B cell (primary cell): ENCODE measurements at places on chromosomes 7 and 10.

DNA sequence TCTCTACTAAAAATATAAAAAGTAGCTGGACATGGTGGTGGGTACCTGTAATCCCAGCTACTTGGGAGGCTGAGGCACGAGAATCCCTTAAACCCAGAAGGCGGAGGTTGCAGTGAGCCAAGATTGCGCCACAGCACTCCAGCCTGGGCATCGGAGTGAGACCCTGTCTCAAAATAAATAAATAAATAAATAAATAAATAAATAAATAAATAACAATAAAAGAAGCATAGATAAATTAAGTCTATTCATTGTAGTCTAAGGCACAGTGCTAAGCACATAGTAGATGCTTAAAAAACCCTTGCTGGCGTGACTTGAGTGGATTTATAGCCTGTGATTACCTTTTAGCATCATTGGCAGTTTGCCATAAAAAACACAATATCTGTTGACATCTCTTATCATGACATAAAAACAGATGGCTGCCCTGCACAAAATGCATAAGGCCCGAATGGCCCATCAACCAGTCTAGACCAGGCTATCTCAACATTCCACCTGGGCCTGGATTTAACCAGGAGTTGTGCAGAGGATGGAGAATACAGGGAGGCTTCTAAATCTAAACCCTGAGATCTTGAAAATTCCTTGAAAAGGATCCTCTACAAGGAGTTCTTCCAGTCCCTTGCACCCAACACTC, 94.9 kb downstream of the PRLHR start:
- no peak for DNase-seq
- H3K27ac ChIP-seq = no peak overlapping the region
- no peaks in the 10 kb centered on the region for H3K4me1 ChIP-seq

DNA sequence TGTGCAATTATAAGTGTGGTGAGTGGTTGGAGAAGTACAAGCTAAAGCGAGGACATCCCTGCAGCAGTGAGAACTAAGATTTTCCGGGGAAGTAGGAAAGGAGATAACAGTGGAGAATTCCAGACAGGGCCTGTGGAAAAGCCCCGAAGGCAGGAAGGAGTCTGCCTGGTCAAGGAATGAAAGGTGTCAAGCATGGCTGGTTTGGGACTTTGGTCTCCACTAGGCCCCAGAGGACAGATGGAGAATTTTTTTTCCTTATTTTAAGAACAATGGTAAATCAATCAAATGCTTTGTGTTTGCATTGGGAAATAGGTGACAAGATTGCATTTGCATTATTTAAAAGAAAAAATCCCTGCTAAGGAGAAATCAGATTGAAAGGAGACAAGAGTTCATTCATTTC, 3.2 kb upstream of the CEP55 start:
- H3K4me1 ChIP-seq = peaks cover 15% of the 10 kb centered on the region
- DNase-seq = no peak
- no peak overlapping the region for H3K4me3 ChIP-seq
- no peak overlapping the region for H3K27ac ChIP-seq

DNA sequence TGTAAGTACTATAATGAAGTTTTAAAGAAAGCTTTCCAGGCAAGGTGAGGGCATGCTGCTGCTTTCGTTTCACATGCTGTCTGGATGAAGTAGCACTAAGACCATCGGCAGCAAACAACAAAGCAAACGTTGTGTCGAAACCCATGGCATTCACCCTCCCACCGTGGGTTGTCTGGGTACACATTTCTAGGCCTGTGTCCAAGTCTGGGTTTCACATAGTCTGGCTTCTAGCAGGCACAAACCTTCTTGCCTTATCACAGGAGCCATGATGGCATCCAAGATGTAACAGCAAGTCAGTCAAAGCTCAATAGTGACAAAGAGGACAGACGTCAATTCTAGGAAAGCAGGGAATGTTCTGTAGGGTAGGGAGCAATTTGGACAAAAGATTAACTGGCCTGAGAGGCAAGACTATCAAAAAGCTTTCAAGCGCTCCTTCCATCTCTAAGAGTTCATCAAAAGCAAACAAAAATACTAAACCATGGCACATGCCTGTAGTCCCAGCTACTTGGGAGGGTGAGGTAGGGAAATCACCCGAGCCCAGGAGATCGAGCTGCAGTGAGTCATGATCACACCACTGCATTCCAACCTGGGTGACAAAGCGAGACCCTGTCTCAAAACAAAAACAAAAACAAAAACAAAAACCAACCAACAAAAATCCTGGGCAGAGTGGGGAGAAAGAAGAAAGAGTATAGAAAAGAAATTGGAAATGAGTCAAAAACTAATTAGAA, 42.7 kb downstream of the PAXIP1 start:
- DNase-seq = no peak
- H3K27me3 ChIP-seq = no peaks in the 10 kb centered on the region
- no peak overlapping the region for H3K27ac ChIP-seq
- H3K4me3 ChIP-seq = no peak overlapping the region

DNA sequence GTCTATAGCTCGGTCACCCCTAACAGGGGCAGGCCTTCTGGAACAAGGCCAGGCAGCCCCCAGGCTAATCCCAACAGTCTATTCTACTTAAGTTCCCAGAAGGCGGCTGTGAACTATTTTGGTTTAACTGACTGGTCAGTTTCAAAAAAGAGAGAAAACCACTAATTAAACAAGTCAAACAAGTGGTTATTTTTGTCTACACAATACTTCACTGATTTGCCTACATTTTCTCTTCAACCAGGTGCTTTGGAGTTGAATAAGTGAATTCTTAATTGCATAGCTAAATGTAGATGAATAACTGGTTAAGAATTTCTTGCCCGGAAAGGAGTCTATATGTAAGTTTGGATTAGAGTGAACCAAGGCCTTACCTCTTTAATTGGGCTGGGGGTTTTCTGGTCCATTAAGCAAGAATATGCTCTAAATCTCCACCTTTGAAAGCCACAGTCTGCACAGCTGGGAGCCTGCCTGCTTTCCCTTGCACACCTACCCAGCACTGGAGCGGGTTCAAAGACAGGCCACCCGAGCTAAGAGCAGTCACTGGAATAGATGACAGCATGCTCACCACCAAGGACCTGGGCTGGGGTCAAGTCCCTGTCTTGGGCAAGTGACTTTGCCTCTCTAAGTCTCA, 70.4 kb downstream of the TBXAS1 start:
- H3K4me1 ChIP-seq = peaks cover 31% of the 10 kb centered on the region
- H3K36me3 ChIP-seq = no peaks in the 10 kb centered on the region
- H3K27me3 ChIP-seq = no peaks in the 10 kb centered on the region
- DNase-seq = no peak
- H3K27ac ChIP-seq = no peak overlapping the region

DNA sequence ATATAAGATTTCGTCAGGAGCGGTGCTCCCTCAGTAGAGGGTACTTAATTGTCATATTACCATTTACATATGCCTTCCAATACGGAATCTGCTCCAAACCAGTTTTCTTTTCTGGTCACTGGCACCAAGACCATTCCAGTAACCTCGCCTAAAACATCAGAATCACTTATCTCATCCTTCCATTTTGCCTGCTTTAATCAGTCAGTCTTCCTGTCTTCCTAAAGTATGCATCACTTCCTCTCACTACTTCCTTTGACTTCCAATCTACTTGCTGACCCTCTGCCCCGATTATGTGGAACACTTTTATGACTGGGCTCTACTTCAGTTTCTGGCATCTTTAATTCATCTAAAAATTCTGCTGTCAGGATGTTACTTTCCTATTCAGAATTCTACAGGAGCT, 33.5 kb downstream of the CUL2 start:
- H3K27ac ChIP-seq = no peak overlapping the region
- H3K4me1 ChIP-seq = peaks cover 3% of the 10 kb centered on the region
- DNase-seq = no peak
- H3K4me3 ChIP-seq = no peak overlapping the region
- H3K36me3 ChIP-seq = peaks cover 15% of the 10 kb centered on the region

DNA sequence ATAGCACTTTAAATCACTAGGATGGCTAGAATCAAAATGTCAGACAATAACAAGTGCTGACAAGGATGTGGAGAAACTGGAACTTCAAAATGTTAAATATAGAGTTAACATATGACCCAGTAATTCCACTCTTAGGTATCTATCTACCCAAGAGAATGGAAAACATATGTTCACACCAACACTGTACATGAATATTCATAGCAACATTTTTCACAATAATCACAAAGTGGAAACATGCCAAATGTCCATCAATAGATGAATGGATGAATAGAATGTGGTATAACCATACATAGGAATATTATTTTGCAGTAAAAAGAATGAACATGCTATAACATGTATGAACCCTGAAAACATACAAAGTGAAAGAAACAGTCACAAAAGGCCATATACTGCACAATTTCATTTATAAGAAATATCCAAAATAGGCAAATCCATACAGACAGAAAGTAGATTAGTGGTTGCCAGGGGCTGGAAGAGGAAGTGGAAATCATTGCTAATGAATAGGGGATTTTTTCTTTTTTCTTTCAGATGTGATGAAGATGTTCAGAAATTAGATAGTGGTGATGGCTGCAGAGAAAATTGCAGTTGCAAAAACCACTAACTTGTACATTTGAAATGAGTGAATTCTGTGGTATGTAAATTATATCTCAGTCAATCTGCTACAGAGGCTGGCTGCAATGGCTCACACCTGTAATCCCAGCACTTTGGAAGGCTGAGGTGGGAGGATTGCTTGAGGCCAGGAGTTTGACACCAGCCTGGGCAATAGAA, 93.0 kb downstream of the CPVL start:
- no peaks in the 10 kb centered on the region for H3K4me1 ChIP-seq
- no peaks in the 10 kb centered on the region for H3K36me3 ChIP-seq
- no peaks in the 10 kb centered on the region for H3K27me3 ChIP-seq
- no peak overlapping the region for H3K4me3 ChIP-seq

GRCh38 chr10:944034-944831, 12.7 kb upstream of the LARP4B start:
- no peaks in the 10 kb centered on the region for H3K27me3 ChIP-seq
- peak; percentile 58 for DNase-seq
- no peaks in the 10 kb centered on the region for H3K36me3 ChIP-seq
- no peak overlapping the region for H3K27ac ChIP-seq

DNA sequence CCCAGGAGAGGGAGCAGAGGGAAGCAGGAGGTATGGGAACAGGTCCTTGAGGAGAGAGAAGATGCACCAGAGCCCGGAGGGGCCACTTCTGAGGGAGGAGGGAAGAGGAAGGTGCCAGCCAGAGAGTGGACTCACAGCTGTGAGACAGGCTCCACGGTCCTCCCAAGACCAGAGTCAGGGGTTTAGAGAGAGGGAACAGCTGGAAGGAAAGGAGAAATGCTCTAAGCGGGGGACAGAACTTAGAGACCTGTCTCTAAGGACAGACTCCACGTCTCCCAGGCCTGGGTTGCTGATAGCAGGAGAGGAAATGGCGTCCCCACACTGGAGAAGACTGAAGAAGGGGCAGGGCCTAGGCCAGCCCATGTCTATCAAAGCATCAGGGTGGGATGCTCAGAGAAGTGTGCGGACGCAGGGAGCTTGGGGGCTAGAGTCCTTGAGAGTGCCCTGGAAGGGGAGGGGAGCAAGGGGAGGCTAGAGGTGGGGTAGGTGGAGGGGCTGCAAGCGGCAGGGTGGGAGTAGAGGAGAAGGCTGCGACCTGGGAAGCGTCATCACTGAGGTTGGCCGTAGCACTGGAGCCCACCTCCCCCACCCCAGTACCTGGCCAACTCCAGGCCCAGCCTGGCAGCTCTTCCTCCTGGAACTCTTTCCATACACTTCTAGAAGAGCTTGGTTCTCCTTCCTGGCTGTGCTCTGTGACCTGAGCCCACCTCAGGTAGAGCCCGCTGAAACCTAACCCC, 25.6 kb upstream of the GRID1 start:
- peaks cover 23% of the 10 kb centered on the region for H3K4me1 ChIP-seq
- peaks cover 26% of the 10 kb centered on the region for H3K27me3 ChIP-seq
- H3K27ac ChIP-seq = no peak overlapping the region
- no peaks in the 10 kb centered on the region for H3K36me3 ChIP-seq
- H3K4me3 ChIP-seq = no peak overlapping the region
